Endothelial cell of umbilical vein (primary cell): ENCODE measurements at places on chromosomes 11 and 22. TPM values are rescaled to one million over a fixed set of nuclear protein-coding genes. Genes with fewer than 3 reads are reported as not detected.

FOLH1 gene
- total RNA-seq: 0.53 and 1.4 TPM in 2 replicates

APOL3 gene
- 15.4 and 36.9 TPM in 2 replicates for total RNA-seq

NPAS4 gene
- total RNA-seq: not detected in 2 replicates

SERPING1 gene
- not detected in 2 replicates for total RNA-seq

DERL3 gene
- 2.4 and 3.4 TPM in 2 replicates for total RNA-seq

JHY gene
- total RNA-seq: 3.9 and 4.6 TPM in 2 replicates

EPS8L2 gene
- 6.0 and 12.5 TPM in 2 replicates for total RNA-seq

TMEM45B gene
- not detected in 2 replicates for total RNA-seq

NLRP6 gene
- total RNA-seq: not detected in 2 replicates

PKNOX2 gene
- total RNA-seq: 0.11 and 0.14 TPM in 2 replicates

NDUFA6 gene
- total RNA-seq: 84.9 and 95.7 TPM in 2 replicates

ESAM gene
- total RNA-seq: 273 and 303 TPM in 2 replicates

LSP1 gene
- total RNA-seq: not detected in 2 replicates

BAIAP2L2 gene
- total RNA-seq: 0.16 and 0.20 TPM in 2 replicates

LRRC55 gene
- not detected in 2 replicates for total RNA-seq

HSPB2 gene
- not detected in 2 replicates for total RNA-seq

CNTF gene
- total RNA-seq: 2.9 and 3.3 TPM in 2 replicates

MYO7A gene
- total RNA-seq: 1.4 and 3.6 TPM in 2 replicates

ELF5 gene
- not detected in 2 replicates for total RNA-seq

DLG2 gene
- total RNA-seq: 1.1 and 2.0 TPM in 2 replicates

PRG2 gene
- 0.42 and 0.55 TPM in 2 replicates for total RNA-seq

DNA sequence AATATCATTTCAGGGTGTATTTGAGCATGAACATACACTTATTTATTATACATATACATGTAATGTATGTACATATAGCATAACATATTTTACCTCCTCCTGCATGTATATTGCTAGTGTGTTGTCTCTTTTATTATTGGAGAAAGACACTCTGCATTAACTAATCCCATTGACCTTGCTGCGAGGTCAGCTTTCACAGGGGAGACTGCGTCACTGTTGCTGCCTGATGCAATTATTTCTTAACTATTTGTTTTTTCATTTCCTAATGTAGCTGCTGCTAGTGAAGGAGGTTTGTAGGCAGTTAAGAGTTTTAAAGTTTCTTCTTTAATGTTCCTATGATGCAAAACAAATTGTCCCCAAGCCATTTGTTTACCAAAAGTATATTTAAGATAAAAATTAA lies 185.4 kb upstream of the CNTN5 start:
- no peak for DNase-seq

GRCh38 chr11:118281284-118281683 lies 17.2 kb upstream of the MPZL2 start:
- no peak for DNase-seq

GRCh38 chr11:69721106-69721505 lies 17.3 kb upstream of the FGF19 start:
- DNase-seq: no peak

GRCh38 chr22:23751441-23751996 lies 607 bp upstream of the ZNF70 start:
- no peak for DNase-seq

GRCh38 chr22:26448334-26448733 lies 19.3 kb downstream of the ASPHD2 start:
- no peak for DNase-seq

- DNase-seq: no peak
These were observed 23.5 kb upstream of the ARHGAP8 start for GRCh38 chr22:44728761-44729324.

- no peak for DNase-seq
These were observed 195.8 kb downstream of the NELL1 start for GRCh38 chr11:20865161-20865560.

DNA sequence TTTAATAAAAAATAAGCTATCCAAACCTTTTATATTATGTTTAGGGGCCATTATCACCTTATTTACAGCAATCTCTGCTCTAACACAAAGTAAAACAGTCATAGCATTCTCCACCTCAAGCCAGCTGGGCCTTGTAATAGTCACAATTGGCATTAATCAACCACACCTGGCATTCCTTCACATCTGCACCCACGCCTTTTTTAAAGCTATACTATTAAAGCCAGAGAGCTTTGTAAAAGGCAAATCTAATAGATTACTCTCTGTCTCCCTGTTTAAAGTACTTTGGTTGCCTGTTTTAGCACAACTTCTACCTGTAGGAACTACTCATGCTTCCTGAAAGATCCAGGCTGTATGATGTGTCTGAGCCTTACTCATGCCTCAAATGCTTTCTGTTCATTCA lies 113.1 kb downstream of the CSNK2A3 start:
- DNase-seq: no peak

- DNase-seq: no peak
These were observed 835 bp upstream of the ANO9 start for GRCh38 chr11:442611-443081.

DNA sequence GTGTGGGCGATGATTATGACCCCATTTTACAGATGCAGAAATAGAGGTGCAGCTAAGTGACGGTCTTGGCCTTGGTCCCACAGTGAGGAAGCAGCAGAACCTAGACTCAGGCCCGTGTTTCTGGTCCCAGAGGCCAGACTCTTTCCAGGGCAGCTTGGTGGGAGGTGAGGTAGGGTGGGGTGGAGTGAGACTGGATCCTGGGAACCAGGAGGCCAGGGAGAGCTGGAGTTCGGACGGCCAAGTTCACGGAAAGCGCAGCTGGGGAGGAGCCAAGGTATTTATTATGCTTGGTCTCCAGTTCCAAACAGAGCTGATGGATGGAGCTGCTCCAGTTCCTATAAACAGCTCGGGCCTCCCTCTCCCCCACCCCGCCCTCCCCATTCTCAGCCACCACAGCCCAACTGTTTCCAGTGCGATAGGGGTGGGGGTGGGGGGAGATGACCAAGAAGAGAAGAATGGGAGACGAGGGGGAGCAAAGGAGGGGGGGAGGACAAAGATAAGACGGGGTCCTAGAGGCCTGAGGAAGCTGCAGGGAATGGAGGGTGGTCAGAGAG lies 16.2 kb downstream of the LRRC32 start:
- no peak for DNase-seq

DNA sequence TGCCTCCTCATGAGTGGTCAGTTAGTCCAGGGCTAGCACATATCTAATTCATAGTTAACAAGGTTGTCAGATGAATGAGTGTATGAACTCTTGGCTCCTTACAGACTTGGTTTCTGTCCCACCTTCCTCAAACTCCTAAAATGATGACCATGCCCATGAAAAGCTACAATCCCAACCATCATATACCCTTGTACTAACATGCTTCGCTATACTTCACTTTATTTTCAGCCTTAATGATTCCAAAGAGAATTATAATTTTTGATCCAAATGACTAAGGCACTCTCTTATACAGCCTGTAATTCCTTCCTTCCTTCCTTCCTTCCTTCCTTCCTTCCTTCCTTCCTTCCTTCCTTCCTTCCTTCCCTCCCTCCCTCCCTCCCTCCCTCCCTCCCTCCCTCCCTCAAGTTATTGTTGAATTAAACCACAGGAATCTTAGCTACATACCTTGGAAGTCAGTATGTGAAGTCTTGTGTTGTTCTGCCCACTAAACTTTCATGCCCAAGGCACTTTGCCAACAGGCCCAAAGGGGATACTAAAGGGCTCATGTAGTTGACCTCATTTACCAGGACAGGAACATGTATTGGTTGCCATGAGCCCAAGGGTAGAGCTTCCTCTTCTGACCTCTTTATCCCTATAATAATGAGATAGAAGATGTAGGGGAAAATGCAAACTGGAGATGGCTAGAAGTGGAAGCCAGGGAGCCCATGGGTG lies 37.4 kb downstream of the CALCA start:
- no peak for DNase-seq

DNA sequence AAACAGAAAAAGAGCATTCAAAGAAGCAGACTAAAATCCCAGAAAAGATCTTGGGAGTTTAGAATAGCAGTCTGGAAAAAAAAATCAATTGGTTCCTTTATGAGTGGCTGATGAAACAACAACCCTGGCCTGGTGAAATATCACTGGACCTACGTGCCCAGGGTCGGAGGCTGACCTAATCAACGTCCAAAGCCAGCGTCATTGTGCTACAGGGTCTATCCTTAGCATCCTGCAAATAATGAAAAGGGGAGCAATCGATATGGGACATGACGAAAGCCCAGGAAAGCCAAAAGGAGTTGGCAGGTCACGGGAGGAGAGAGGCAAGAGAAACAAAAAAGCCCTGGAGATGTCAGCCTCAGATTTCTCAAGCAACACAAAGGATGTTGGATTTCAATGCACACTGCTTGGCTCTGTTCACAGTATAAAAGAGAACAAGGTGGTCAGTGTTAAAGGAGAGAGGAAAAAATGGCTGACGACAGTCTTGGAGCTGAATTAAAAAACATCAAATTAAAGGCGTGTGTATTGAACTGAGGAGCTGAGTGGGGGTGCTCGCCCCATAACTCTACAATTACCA lies 148.8 kb downstream of the BLID start:
- no peak for DNase-seq

DNA sequence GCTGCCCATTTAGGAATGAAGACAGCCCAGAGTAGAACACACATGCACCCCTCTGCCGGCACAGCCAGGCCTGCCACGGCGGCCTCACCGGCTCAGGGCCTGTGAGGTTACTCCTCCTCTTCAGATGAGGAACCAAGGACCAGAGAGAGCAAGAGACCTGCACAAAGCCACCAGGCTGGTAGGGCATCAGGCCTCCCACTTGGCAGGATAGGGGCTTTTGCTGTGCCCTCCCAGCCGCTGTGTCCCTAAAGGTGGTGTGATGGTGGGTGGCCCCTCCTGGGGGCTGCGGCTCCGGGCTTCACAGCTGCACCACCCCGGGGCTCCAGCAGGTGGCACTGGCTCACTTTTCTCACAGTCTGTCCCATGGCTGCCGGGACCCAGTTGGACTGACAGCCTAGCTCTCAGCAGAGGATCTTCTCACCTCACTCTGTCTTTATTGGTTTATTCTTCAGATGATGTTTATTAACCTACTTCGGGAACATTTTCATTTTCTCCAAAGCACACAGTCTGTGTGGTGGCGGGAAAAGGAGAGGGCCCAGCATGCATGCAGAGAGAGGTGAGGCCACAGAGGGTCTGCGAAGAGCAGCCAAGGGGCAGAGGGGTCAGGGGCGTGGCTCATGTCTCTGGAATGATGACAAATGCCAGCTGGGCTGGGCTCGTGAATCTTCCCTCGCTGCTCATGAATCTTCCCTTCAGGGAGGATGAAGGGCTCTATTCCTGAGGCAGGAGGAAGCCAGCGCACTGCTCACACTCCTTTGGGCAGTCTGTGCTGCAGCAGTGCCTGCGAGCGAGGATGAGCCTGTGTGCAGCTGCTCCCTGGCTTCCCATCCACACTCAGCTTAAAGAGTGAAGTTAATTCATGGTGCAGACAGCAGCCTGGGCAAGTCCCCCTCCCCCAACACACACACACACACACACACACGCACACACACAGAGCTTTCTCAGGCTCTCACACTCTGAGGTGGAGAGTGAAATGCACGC lies 101.1 kb upstream of the PITPNB start:
- DNase-seq: peak; percentile 52

- peak; percentile 62 for DNase-seq
These were observed 98.3 kb upstream of the CHRM4 start for GRCh38 chr11:46489656-46490560.

GRCh38 chr11:15933886-15934625 lies 422.3 kb downstream of the SOX6 start:
- no peak for DNase-seq

- peak; percentile 29 for DNase-seq
These were observed 39.9 kb upstream of the MYO18B start for GRCh38 chr22:25702040-25702439.

GRCh38 chr11:87739261-87739660 lies 436.0 kb downstream of the RAB38 start:
- no peak for DNase-seq

DNA sequence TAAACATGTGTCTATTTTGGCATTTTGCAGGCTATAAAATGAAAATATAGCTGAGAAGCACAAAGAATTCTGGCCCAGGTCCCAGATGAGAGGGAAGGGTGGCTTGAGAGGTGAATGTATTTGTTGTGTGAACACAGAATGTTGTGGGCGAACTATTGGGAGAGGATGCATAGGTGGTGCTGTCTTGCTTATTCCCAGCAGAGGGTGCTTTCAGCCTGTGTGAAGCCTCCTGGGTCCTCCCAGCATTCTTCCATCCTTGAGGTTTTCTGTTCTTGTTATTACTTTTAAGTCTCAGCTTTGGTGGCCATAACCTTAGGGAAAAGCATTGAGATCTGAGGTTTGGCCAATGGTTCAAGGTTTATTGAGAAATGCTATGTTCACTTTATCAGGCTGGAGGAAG lies 108.7 kb upstream of the SNX19 start:
- DNase-seq: no peak

DNA sequence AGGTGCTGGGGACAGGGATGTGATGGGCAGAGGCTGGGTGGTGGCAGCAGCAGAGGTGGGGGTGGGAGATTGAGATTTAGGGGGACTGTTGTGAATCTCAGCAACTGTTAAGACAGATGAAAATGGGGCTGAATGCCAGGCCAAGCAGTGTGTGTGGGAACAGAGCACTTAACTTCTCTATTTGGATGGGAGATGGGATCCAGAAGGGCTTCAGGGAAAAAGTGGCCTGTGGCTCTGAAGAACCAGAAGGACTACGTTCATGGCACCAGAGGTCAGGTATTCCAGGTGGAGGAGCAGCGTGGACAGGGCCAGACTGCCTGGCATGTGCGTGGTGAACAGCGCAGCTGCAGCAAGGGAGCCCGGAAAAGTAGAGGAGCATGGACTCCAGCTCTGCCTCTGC lies 82.6 kb upstream of the SYT13 start:
- DNase-seq: no peak

GRCh38 chr11:29448246-29448877 lies 568.5 kb downstream of the KCNA4 start:
- peak; percentile 54 for DNase-seq

GRCh38 chr11:121389651-121390050 lies 62.5 kb upstream of the SORL1 start:
- no peak for DNase-seq

- no peak for DNase-seq
These were observed 162.4 kb upstream of the SYN3 start for GRCh38 chr22:33220476-33221080.

GRCh38 chr11:76765863-76766350 lies 17.2 kb upstream of the TSKU start:
- DNase-seq: no peak

DNA sequence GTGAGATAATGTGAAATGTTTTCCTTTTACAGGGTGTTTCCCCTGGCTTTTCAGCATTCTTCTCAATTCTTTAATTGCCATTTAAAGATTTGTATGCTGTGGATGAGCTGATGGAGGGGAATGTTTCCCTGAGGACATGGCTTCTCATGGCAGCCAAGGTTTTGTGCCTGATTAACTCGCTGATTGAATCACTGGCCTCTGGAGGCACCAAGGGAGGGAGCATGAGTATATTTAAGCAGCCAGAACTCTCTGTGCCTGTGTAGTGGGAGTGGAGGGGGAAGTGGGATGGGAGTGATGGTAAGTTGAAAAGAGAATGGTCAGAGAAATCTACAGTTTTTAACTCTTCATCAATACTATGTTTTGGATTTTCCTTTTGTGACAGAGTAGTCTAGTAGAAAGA lies 88.7 kb downstream of the STIM1 start:
- DNase-seq: no peak

DNA sequence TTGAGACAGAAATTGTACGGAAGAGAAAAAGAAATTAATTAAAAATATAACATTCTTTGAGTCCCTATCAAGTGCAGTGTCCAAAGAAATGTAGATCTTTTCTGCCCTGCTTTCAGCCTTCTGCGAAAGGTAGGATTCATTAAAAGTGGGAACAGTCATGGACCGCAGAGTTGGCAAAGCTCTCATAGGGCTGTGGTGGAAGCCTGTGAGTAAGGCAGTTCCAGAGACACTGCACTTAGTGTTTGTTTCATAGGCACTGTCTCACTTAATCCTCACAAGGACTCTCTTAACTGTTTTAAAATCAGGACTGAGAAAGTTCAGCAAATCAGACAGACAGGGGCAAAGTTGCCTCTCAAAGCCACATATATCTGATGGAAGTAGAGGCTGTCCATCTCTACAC lies 5.5 kb downstream of the MRGPRX2 start:
- no peak for DNase-seq
